ENCODE measurements at places on chromosomes 6 and 20.

- DNase-seq, result peak; percentile 57
Measured at GRCh38 chr6:13767121-13767808, 47.1 kb downstream of the MCUR1 start.

DNA sequence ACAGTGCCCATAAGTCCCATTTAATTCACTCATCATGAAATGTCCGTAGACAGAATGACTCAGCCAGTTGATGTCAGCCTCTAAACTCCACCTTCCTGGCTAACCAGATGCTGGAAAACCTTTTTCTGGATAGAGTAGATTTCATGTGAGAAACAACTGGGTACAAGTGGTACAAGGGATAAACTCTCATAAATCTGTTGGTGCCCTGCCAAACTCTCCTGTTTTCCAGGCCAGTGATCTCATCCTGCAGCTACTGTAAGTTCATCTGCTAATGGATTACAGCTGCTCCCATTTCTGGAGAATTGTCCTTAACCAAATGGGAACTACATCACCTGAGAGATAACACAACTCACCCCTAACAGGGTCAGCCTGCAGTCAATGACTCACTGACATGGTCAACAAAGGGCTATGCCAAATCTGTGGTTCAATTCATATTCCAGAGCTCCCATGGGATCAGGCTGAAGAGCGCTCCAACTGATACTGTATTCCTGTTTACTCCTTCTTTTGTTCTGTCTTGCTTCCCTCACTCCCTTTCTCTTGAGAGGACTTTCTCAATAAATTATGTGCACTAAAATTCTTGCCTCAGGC is 210.1 kb upstream of the HDDC2 start:
- DNase-seq, result no peak

GRCh38 chr20:1894471-1894950 is 696 bp upstream of the SIRPA start:
- peak; percentile 41 for DNase-seq

DNA sequence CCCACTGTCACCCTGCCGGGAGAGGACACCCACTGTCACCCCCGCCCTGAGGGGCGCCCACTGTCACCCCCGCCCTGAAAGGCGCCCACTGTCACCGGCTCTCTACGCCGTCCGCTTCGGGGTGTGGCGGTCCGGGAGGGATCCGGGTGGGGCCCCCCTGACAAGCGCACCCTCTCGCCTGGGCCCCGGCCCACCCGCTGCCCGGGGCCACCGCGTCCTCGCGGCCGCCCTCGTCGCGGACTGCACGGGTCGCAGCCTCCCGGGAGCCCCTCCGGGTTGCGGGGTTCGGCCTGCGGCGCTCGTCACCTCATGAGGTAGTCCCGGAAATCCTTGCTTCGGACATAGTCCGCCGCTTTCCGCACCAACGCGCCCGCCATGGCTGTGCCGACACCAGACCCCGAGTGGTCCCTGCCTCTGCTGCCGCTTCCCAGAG is 224 bp downstream of the MPC1 start:
- DNase-seq, result no peak

GRCh38 chr6:159117046-159117445 is 52.2 kb upstream of the FNDC1 start:
- DNase-seq, result no peak

DNA sequence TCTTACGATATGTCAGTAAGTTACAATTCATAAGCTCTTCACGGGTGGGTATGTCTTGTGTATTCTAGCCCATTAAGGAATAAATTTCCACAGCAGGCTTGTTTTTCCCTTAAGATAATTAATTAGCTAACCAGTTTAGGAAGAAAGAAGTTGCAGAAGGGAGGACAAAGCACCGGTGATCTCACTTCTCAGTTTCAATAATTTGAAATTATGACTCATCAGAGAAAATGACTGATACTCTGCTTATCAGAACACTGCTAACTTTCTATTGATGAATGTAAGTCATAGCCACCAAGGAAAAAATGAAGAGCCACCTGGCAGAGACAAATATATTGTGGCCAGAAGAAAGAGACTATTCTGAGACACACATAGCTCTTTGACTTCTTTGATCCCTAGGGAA is 35.0 kb upstream of the ENTPD6 start:
- no peak for DNase-seq

GRCh38 chr6:14913931-14914330 is 331.9 kb upstream of the JARID2 start:
- DNase-seq, result no peak

DNA sequence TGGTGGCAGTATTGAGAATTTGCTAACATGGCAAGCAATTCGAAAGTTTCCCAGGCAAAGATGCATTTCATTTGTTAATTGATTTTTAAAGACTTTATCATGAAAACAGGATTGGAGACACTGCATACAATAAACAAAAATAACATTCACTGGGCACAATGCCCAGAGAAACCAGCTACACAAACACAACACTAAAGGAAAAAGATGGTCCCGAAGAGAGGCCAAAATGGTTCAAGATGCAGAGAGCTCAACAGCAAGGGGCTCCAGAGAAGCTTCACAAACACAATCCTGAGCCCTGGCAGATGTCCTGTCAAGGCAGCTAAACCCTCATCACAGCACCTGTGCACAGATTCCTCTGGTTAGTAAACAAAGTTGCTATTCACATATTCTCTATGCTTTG is 79.3 kb downstream of the INSM1 start:
- DNase-seq, result no peak

- DNase-seq, result no peak
Measured at GRCh38 chr6:144583614-144583954, 298.4 kb downstream of the UTRN start.

DNA sequence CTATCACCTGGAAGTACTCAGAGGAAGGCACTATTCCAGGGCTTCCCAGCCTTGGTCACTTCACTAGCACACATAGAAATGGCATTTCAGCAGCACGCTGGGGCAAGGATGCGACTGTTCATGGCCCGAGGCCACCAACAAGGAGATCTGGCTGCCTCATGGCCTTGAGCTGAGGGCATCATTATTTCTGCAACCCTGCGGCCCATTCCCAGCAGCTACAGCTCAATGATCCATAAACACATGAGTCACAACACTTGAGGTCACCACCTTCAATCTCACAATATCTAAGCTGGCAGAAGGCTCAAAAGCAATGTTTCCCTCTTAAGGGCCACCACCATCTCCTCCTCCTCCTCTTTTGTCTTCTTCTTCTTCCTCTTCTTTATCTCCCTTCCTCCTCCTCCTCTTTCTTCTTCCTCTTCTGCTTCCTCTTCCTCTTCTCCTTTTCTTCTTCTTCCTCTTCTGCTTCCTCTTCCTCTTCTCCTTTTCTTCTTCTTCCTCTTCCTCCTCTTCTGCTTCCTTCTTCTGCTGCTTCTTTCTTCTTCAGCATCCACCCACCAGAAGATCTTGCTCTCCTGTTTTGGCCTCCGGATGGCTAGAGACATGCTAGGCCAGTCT is 382.9 kb upstream of the CNR1 start:
- DNase-seq, result no peak

DNA sequence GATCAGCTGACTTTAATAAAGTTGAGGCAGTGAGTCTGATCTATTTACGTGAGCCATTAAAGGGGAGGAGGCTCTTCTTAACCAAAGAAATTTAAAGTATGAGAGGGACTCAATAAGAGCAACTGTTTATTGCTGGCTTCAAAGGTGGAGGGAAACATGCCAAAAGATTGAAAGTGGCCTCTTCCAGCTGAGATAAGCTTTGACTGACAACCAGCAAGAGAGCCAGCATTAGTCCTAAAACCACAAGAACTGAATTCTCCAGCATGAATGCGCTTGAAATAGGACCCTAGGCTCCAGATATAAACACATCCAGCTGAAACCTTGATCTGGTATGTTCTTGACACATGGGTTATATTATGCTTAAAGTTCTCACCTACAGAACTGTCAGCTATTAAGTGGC is 123.1 kb upstream of the GJE1 start:
- no peak for DNase-seq

- DNase-seq, result no peak
Measured at GRCh38 chr6:169981969-169982368, 230.5 kb downstream of the ERMARD start.

- peak; percentile 57 for DNase-seq
Measured at GRCh38 chr6:52233975-52234823, 10.1 kb downstream of the IL17F start.

DNA sequence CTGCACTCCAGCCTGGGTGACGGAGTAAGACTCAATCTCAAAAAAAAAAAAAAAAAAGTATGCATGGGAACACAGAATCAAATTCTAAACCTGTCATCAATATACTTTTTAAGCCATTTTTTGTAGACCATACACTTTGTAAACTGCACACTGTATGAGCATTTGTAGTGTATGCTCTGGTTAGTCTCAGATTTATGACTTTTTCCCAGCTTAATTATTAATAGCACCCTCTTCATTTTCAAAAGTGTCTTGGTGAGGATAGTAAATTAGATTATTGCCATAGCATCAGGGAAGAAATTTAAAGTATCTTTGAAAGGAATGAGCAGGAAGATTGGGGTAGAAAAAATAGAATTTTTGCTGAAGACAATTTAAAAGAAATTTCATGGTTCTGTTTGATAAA is 330.8 kb upstream of the RSPO3 start:
- DNase-seq, result no peak

DNA sequence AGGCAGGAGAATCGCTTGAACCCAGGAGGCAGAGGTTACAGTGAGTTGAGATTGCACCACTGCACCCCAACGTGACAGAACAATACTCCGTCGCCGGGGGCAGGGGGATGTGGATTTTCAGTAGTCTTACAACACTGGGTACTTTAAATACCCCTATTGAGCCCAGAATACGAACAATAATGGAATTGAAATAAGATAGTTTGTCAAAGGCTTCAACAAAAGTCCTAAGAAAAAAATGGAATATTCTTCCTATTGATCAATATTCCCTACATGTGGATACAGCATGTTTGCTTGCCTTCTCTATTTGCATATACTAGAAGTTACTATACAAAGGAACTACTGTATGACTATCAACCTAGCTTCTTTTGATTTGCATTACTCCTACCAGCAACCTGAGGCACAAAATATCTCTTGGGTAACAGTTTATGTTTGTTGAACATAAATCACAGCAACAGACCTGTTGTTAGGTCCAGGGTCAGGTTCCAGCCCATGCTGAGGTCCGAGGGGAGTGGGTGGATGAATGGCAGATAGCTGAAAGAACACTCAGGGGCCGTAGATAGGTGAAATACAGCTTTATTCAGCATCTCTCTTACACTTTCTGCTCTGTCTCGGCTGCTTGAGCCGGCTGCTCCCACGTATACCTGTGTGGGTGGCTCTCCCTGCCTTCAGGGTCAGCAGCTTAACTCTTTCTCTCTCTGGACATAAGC is 23.8 kb downstream of the MAN1A1 start:
- no peak for DNase-seq

DNA sequence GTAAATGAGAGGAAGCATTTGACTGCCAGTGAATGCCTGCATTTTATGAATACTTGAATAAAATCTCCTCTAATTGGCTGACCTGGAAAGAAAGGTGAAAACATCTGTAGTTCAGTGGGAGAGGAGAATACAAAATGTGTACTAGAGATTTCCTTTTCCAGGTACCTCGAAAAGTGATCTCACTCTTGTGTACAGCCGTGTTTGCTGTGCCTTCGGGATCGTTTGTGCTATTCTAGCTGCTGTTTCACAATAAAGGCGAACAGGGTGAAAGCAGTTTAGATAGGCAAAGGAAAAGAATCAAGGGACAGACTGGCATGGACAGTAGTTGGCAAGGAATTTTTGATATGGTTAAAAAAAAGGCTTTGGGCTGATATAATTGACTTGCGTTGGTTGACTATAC is 112.3 kb downstream of the ARID1B start:
- DNase-seq, result no peak

All from activated T-cell treated with anti-CD3 and anti-CD28 coated beads, Interleukin-2, amount 50 U/mL, for 48 hours (primary cell).